ENCODE measurements at places on chromosomes 2 and 18.

DNA sequence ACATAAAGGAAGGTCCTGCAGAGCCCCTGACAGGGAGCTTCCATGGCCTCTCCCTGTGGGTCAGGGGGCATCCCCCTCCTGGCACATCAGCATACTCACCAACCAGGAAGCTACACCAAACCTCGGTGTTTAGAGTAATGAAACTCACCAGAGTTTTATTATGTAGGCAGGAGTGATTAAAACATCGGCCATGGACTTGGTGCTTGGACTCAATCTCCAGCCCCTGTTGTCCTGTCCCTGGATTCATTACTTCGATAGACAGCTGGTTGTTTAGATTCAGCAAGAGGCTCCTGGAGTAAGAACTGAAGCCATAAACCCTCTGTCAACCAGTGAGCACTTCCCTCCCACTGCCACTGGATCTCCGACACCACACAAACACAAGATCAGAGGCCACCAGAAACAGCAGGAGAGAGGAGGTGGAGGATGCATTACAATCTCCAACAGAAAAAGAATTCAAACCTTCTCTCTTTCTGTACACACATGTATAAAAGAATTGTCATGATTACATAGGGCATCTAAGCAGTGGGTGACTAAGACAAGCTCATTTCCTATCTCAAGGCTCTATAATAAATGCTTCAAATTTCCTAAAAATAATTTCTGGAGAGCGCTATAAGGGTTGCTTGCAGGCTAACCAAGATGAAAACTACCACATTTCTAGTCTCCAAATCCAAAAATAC, 27.2 kb downstream of the TBC1D8 start:
- no peak for DNase-seq

DNA sequence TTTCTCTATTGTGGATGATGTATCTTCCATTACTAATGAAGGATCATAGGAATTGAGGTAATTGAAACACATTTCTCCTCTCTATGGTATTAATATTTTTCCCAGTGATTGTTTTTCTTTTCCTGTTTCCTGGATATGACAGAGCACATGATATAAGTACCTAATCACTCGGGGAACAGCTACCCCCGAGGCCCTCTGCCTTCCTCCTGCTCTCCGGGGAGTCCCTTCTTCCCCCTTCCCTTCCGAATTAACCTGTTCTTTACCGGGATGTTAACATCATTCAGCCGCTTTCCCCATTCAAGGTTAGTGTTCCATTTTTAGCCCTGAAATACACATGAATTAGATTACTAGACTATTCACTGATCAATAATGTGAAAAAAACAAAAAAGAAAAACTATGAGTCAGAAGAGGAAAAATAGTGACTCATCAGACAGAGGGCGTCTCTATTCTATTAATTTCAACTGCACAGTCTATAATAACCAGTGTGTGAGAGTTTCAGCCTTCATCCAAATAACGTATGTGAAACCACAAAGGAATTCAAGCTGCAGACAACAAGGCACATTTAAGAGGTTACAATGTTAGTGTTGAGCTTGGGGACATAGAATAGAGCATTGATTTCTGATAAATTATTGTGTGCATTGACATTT, 450.8 kb downstream of the DLGAP1 start:
- no peak for DNase-seq

DNA sequence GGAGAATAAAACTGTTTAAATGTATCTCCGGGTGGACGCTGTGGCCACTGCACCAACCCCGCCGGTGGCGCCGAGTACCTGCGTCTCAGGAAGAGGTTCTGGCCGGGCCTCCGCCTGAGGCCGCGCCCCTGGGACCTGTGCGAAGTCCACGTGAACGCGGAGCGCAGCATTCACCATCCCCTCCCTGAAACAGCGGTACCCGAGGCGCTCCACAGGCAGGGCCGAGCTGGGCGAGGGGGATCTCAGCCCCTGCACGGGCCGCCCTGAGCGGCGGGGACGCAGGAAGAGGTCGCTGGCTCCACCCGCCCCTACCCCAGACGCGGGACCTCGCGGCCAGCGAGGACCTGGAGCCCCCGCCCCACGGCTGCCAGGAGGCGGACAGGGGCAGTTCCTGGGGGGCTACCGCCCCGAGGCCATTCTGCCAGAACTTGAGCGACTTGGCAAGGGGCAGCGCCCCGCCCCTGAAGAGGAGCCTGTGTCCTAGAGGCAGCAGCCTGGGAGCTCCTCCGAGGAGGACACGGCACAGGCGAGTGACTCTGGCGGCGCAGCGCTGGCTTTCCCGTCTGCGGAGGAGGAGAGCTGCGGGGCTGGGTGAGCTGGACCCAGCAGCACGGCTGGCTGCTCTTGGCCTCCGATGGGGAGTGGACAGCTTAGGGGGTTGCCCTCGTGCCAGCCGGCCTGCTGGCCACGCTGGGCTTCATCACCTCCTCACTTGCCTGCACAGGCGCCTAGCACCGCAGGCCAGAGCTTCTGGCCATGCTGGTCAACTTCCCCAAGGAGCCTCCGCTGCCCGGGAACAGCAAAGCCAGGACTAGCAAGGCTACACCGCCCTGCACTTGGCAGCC, 9.7 kb upstream of the TEKT4 start:
- DNase-seq = no peak

DNA sequence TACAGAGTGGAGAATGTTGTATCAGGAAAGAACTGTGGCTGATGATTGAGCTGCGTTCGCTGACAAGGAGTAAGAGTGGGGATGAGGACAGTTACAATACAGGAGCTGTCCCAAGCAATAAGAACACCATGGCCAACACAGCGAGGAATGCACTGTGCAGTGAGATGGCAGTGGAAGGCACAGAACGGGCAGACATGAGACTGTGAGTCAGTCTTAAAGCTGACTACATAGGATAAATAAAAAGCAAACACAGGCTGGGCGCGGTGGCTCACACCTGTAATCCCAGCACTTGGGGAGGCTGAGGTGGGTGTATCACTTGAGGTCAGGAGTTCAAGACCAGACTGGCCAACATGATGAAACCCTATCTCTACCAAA, 89.8 kb downstream of the CABYR start:
- no peak for DNase-seq

DNA sequence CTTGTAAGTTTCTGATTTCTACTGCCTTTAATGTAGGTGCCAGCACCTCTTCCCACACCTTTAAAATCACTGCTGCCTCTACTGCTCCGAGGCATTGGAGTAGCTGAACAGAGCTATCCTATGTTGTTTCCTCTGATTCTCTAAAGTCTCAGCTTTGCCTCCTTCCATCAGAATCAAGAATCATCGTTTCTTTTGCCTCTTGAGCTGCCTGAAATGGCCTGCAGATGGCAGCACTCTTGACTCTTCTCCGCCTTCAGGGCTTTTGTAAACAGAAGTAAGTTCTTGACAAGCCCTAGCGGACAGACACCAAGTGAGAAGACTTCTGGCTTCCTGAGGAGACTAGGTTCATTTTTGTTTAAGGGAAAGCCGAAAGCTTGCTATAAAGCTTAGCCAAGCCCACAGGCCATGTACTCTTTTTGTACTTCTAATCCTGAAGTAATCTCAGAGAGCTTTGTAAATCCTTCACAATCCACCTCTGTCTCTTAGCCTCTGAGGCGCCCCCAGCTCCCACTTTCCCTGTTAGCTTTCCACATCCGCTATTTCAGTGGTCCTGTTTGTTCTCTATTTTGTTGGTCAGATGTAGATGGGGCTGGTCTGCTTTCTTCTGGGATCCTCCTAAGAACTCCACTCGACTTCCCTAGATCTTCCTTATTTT, 48.4 kb downstream of the GTF3C3 start:
- DNase-seq = peak; percentile 37

DNA sequence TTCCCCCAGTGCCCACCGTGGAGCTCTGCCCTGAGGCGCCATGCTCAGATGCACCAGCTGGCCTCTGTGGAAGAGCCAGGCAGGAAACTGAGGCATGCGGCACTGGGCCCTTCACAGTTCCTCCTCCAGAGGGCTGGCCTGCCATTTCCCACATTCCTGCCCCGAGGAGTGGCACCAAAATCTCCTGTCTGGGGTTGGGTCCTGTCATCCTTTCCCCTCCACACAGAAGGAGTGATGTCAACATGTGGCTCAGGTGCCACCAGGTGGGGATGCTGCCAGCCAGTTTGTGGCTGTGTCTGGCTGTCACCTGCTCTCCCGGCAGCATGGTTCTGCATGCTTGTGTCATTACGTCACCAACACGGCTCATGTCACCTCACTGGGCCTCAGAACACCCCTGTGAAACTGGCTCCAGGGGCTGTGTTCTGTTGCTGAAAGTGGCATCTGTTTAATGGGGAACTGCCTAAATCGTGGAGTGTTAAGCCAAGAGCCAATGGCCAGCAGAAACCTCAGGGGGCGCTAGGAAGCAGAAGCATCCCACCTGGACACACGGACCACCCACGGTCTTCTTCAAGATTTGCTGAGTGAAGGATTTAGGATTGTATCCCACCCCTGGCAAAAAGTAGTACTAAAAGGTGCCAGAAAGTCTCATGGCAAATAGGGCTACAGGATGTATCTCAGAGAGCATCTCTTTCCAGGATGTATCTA, 51.3 kb downstream of the ZAP70 start:
- DNase-seq = no peak

DNA sequence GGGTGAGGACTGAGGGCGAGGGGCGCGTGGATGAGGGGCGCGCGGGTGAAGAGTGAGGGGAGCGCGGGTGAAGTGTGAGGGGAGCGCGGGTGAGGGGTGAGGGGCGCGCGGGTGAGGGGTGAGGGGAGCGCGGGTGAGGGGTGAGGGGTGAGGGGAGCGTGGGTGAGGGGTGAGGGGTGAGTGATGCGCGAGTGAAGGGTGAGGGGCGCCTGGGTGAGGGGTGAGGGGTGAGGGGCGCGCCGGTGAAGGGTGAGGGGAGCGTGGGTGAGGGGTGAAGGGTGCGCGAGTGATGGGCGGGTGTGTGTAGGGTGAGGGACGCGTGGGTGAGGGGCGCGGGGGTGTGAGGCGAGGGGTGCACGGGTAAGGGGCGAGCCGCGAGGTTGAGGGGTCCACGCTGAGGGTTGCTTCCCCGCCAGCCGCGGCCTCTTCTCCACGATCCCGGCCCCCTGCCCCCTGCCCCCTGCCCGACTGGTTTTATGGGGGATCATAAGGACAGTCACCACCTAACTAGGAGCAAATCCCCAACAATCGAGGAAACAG, 1.1 kb upstream of the SLC66A2 start:
- DNase-seq = no peak

GRCh38 chr18:53451902-53452301, 772.6 kb downstream of the MBD2 start:
- DNase-seq = no peak

DNA sequence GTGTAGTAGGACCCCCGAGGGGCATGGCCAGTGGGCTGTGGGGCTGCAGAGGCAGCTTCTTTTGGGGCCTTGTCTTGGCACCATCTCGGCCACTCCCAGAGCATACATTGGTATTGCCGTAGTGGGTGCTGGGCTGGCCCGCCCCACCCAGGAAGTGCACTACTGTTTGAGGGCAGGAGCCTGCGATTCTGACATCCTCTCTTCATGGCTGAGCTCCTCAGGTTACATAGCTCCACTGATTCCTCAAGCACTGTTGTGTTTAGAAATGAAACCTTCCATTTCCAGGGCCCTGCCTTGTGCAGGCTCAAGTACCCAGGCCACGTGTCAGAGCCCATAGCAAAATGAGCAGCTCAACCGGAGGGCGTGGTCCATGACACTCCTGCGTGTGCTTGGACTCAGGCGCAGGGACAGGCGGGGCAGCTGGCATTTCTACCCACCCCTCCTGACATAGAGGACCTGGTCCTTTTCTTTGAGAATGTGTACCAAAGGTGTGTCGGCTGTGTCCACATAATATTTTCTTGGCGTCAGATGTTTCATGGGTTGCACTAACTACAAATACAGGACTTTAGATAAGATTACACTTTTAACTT, 67.9 kb downstream of the DGKD start:
- peak; percentile 27 for DNase-seq

DNA sequence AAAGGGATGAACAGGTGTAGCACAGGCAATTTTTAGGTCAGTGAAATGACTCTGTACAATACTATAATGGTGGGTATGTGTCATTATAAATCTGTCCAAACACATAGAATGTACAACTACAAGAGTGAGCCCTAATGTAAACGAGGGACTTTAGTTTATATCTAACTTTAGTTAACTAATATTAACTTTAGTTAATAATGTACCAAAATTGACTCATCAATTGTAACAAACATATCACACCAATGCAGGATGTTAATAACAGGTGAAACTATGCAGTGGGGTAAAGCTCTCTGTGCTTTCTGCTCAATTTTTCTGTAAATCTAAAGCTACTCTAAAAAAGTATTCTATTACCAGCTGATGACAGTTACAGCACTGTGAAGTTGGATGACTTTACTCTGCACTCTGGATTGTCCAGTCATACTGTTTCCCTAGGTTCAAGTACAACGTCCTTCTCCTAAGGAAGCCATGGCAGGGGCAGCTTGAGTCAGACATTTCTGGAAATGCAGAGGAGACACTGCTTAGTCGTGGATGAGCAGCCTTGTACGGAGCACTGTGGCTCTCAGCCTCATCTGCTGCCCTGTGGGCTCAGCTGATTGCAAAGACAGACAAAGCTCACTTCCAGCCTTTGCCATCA, 26.1 kb downstream of the TGFA start:
- no peak for DNase-seq

DNA sequence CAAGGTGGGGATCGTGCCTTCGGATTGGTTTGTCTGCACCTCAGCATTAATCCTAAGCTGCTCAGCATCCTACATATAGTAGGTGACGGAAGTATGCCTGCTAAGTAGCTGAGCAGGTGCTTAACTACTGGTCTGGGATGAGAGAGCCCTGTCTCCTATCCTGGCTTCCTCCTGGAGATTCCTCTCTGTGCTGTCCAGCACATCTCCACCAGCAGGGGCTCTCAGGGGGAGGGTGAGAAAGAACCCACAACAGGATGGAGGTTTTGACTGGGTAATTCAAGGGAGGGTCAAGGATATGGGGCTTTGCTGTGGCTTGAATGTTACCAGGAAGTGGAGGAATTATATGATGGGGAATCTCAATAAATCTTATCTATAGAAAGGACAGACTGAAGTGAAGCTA, 45.4 kb upstream of the KIF5C start:
- no peak for DNase-seq

- no peak for DNase-seq
These were observed 104.4 kb downstream of the RDH14 start for GRCh38 chr2:18456026-18456425.

DNA sequence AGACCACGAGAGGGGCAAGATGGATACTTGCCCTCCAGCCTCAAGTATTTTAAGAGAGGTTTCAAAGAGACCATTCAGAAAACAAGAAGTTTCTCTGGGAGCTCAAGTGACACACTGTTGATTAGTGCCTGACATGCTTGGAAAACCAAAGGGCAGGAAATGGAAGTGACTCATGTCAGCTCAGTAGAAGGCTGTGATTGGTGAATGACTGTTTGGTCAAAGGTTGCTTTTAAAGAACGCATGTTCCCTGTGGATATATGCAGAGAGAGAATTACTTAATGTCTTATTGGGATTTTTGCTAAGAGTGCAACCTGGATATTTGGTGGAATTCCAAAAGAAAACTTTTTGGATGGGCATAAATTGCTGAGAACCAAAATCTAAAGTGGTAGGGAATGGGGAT, 549.9 kb downstream of the XIRP2 start:
- no peak for DNase-seq

DNA sequence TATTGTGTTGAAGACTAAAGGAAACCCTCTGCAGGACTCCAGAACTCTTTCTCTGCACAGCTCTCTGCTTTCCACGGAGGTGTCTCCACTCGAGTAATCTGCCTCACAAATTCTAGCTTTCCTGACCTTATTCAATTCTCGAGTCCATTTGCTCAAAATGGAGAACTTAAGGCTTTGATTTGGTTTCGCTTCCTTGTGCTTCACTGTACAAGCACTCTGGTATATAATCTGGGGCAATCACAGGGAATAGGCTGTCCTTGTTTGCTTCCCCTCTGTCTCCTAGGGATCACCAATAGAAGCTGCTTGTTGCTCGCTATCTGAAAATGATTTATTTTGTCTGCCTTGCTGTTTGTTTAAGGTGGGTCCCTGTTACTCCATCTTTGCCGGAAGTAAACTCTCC, 129.1 kb upstream of the DOCK10 start:
- no peak for DNase-seq

Data from stimulated activated CD8-positive, alpha-beta memory T cell treated with anti-CD3 and anti-CD28 coated beads, Interleukin-15, amount 100 ng/mL, for 1 hour (primary cell).